DMS79 treated with DMSO at 0.1 percent for 48 hours (cell line): ENCODE measurements at places on chromosomes 7 and 10.

DNA sequence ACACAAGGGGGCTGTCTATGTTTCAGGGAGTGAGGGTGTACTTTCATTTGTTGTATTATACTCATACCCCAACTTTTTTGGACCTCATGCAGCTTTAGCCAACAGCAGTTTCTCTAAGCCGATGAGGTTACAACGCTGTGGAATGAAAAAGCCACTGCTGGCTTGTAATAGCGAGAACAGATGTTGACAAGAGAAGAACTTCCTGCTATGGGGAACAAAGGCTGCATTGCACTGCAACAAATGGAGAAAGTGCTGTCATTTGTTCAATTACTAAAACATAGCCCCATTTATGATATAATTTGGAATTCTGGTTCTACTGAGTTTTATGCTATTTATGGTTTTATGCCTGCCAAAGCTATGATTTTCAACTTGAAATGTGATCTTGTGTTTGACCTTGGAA lies 104.2 kb upstream of the TMEM72 start:
- DNase-seq, result no peak

DNA sequence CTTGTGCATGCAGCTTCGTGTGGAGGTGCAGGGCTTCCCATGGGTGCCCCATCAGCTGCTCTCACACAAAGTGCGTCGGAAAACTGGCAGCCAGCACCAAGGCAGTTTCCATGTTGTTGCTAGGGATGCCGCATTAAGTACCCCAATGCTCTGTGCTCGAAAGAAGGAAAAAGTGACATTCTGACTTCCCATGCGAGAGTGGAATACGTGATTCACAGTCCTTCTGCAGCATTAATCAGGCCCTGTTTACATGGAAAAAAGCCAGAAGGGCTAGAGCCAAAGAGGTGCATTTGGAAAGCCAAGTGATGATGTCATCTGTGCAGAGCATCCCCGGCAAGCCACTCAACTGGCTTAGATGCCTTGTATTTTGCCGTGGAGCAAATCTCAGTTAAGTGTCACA lies 258.3 kb downstream of the GATA3 start:
- no peak for DNase-seq

- DNase-seq, result no peak
Measured at GRCh38 chr10:44071479-44071878, 313.4 kb downstream of the CXCL12 start.

GRCh38 chr7:10977113-10977512 lies 3.4 kb downstream of the PHF14 start:
- DNase-seq, result no peak

DNA sequence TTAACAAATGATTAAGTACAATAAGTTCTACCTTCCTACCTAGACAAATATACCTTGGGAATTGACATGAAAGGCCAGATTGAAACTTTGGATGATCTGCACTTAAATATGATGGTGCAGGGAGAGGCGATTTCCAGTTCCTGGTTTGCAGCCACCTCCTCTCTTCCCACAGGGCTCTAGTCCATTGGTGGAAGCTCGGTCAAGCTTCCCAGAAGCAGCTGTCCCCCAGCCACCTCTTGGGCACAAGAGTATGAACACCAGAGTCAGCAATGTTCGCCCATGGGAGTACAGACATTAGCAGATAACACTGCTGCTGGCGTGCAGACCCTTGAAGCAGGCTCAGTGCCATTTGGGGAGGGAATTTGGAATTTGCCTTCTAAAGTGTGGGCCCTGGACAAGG lies 1.5 kb upstream of the CPVL start:
- DNase-seq, result no peak

DNA sequence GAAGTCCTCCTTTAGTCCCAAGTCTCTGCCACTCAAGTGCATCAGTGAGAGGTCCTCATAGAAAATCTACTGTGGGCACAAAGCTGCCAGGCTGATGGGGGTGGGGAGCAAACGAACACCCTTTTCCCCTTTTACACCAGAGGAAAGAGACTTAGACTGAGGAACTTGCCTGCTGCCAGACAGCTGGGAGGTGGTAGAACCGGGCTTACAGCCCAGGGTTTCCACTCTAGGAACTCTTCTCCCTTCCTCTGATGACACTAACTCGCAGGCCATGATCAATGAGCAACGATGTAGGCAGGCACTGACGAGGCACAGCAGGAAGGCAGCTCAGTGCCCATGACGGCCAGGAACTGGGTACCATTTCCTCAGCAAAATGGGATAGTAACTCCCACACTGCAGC lies 11.0 kb upstream of the SH2D4B start:
- DNase-seq, result no peak

DNA sequence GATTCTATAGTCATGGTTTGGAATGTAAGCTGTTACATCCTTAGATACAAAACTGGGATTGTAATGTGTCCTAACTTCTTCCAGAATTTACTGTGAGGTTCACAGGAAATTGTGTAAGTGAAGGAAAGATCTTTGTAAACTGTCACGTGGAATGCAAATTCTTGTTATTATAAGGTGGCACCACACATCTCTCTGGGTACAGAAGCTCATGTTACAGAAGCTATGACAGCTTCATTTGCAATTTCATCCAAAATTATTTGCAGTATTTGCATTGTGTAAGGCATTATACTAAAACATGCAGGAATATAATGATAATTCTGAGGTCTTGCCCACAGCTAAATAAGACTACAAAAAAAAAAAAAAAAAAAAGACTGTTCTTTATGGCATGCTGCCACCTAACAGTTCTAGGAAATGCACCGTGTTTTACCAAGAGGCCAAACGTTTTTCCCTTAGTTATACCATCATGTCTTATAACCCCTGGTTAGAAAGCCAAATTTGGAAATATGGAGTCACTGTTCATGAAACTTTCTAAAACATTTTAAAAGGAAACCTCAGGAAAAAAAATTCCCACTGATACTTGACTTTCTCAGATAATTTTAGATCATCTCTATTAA lies 17.6 kb downstream of the MINDY3 start:
- DNase-seq, result no peak

- DNase-seq, result no peak
Measured at GRCh38 chr10:93154531-93154930, 80.8 kb downstream of the CYP26A1 start.

- peak; percentile 30 for DNase-seq
Measured at GRCh38 chr7:155205368-155206317, 92.0 kb upstream of the INSIG1 start.

- no peak for DNase-seq
Measured at GRCh38 chr7:82676777-82677463, 233.3 kb upstream of the CACNA2D1 start.

DNA sequence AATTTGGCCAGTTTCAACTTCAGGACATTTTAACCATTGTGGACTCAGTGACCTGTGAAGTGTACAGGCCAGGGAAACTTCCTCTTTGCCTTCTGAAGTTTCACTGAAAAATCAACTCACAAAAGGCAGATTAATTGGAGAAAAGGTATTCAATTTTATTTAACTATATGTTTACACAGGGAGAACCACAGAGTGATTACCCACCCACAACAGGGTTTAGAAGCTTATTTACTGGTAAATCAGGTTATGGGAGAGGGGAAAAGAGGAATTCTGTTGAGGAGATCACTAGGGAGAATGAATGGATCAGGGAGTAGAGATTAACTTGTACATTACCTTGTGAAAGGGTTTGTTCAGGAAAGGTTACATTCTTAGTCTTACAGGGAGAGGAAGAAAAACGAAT lies 1.7 kb upstream of the AKR1D1 start:
- DNase-seq, result no peak

GRCh38 chr10:4086131-4086898 lies 301.3 kb upstream of the KLF6 start:
- DNase-seq, result no peak

GRCh38 chr7:22617166-22617565 lies 109.8 kb upstream of the IL6 start:
- no peak for DNase-seq

- DNase-seq, result no peak
Measured at GRCh38 chr7:55556492-55556891, 15.8 kb downstream of the VOPP1 start.

GRCh38 chr7:55073051-55073511 lies 54.3 kb downstream of the EGFR start:
- DNase-seq, result no peak

DNA sequence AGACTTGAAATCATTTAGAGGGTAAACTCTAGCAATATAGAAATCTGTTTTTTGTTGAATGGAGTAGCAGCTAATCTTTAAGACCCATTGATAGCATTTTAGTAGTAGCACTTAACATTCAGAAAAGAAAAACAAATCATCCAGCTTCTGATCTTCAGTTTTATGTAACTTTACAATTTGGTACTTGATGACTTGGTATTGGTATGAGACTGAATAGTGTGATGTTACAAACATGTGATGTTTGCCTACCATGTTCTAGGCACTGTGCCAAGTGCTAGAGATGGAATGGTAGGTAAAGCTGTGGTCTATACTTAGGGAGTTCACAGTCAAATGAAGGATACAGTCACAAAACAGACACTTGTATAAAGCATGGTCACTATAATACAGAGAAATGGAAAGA lies 21.3 kb downstream of the ZEB1 start:
- peak; percentile 18 for DNase-seq

DNA sequence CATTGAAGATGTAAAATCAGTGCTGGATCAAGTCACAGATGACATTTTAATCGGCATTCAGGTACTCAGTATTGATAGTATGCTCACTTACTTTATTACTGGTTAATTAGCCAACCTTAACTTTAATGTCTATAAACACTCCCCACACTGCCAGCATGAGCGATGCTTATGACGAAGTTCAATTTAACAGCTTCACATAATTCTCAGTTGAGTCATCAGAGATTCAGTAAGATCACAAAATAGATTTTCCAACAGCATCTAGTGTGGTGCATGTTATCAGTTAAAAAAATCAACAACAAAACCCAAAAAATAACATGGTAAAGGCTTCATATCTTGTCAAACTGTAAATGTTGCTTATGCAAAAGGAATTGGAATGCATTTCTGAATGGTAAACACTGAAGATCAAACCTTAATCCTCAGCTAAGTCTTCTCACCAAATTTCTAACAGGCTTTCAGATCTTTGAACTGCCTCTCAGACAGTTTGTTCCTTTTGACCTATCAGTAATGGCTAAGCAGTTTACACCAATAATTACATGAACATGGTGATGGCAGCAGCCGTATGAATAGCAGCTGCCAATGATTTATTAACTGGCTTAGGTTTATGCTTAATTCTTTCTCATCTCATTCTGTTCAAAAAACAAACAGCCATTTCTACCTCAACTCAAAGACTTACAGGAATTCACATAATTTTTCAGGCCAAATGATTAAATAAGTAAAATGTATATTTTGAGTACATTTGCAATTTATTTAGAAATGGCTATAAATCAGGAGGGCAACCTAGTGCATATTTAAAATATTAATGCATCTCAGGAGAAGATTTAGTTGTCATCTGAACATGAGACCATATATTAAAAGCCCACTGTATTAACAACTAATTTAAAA lies 98.5 kb downstream of the CABCOCO1 start:
- no peak for DNase-seq

DNA sequence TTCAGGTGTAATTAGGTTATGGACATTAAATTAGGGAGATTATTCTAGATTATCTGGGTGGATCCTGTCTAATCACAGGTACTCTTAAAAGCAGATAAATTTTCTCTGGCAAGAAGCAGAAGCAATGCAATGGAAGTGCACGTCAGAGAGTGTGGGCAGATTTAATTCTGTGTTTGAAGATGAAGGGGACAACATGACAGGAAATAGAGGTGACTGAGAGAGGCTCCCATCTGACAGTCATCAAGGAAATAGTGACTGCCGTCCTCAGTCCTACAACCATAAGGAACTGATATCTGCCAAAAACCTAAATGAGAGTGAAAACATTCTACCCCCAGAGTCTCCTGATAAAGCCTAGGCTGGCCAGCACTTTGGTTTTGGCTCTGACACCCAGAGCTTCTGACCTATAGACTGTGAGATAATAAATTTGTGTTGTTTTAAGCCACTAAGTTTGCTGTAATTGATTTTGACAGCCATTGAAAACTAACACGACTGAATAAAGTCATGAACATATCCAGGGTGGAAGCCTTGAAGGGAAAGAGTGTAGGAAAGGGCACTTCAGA lies 30.5 kb upstream of the DDX50 start:
- DNase-seq, result no peak

- DNase-seq, result no peak
Measured at GRCh38 chr10:101759309-101760247, 16.3 kb downstream of the FGF8 start.

- DNase-seq, result no peak
Measured at GRCh38 chr7:47285860-47286491, 295.9 kb downstream of the TNS3 start.

DNA sequence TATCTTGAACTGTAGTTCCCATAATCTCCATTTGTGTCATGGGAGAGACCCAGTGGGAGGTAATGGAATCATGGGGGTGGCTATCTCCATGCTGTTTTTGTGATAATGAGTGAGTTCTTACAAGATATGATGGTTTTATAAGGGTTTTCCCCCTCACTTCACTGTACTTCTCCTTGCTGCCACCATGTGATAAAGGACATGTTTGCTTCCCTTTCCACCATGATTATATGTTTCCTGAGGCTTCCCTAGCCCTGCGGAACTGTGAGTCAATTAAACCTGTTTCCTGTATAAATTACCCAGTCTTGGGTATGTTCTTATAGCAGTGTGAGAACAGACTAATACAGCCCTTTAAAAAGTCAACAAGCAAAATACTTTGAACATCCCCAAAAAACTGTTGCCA lies 427.7 kb downstream of the HTR7 start:
- DNase-seq, result no peak

GRCh38 chr10:100100651-100101184 lies 19.0 kb upstream of the CPN1 start:
- no peak for DNase-seq

GRCh38 chr7:26280723-26281122 lies 10.9 kb upstream of the SNX10 start:
- DNase-seq, result no peak

DNA sequence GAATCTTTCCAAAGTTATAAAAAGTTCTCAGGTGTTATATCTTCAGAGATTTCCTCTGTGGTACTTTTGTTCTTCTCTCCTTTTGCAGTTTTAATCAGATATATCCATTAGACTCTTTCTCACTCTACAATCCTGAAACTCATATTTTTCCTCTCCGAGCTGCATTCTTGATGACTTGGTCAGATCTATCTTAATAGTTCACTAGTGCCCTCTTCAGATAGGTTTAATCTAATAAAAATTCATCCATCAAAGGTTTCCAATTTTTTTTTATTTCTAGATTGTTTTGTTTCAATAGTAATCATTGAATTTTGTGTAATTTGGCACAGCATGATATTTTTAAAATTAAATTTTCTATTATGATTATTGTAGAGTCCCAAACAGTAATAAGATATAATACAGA lies 21.8 kb upstream of the DGKB start:
- DNase-seq, result no peak

- DNase-seq, result no peak
Measured at GRCh38 chr7:4156190-4156589, 525.9 kb upstream of the FOXK1 start.

- no peak for DNase-seq
Measured at GRCh38 chr10:52136921-52137320, 177.2 kb upstream of the DKK1 start.

DNA sequence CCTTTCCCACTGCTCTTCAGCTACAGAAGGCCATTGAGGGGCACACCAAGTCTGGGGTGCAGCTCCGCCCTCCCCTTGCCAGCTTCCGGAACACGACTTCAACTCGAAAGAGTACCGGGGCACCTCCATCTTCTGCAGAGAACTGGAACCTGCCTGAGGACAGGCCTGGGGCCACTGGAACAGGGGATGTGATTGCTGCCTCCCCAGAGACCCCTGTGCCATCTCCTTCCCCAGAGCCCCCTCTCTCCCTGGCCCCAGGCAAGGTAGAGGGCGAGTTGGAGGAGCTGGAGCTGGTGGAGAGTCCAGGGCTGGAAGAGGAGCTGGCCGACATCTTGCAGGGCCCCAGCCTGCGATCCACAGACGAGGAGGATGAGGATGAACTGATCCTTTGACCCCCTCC lies 10.9 kb downstream of the FAM131B start:
- DNase-seq, result no peak

GRCh38 chr10:66180581-66181318 lies 745.1 kb upstream of the LRRTM3 start:
- DNase-seq, result no peak
